ENCODE measurements at places on chromosomes 1 and 21. TPM values are rescaled to one million over a fixed set of nuclear protein-coding genes. Genes with fewer than 3 reads are reported as not detected.

GRCh38 chr1:94679332-94680038, 137.9 kb upstream of the F3 start:
- H3K27ac ChIP-seq, result no peak overlapping the region
- peaks cover under 1% of the 10 kb centered on the region for H3K4me1 ChIP-seq
- peaks cover 2% of the 10 kb centered on the region for H3K36me3 ChIP-seq

GRCh38 chr21:40049031-40049930, 182.0 kb downstream of the PCP4 start:
- H3K4me1 ChIP-seq, result no peaks in the 10 kb centered on the region
- H3K4me3 ChIP-seq, result no peak overlapping the region
- no peaks in the 10 kb centered on the region for H3K36me3 ChIP-seq
- no peaks in the 10 kb centered on the region for H3K27me3 ChIP-seq
- H3K27ac ChIP-seq, result no peak overlapping the region

The CD1E gene
- not detected for total RNA-seq

DNA sequence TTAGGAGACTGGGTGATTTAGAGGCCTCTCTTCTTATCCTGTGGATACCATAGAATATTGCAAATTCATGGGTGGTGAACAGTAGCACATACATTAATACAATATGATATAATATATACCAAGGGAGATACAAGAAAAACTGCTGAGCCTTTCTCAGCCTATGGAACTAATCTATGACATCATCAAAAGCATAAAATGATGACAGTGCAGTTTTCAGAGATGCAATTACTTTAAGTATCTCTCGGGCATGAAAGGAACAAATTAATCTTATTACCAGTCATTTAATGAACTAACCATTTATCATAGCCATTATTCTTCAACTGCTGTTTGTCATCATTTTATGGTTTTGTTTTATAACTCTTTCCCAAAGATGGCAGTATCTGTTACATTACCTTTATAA, 3.5 kb downstream of the CHODL start:
- no peak for DNase-seq
- no peak overlapping the region for H3K4me3 ChIP-seq
- peaks cover 27% of the 10 kb centered on the region for H3K27me3 ChIP-seq
- H3K4me1 ChIP-seq, result peaks cover 5% of the 10 kb centered on the region
- no peak overlapping the region for H3K27ac ChIP-seq
- H3K36me3 ChIP-seq, result no peaks in the 10 kb centered on the region

GRCh38 chr1:101967871-101968270, 28.9 kb downstream of the OLFM3 start:
- H3K27ac ChIP-seq, result no peak overlapping the region
- H3K4me3 ChIP-seq, result no peak overlapping the region
- no peaks in the 10 kb centered on the region for H3K4me1 ChIP-seq
- H3K27me3 ChIP-seq, result no peaks in the 10 kb centered on the region
- DNase-seq, result no peak

DNA sequence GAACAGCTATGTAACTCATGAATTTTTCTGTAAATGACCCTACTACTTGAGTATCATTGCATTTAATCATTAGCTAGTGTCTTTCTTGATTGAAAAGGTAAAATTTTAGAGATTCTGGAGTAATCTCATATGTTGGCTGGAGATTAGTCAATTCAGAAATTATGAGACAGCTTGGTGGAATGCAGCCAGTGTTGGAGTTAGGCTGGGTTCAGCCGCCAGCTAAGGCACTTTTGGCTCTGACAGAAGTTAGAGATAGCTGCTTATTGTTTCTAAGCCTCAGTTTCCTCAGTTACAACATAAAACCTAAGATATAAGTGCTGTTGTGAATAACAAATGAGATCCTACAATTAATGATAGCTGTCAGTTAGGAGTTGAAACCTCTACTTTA, 49.4 kb downstream of the TBCE start:
- H3K36me3 ChIP-seq, result no peaks in the 10 kb centered on the region
- H3K27ac ChIP-seq, result no peak overlapping the region
- no peaks in the 10 kb centered on the region for H3K27me3 ChIP-seq
- H3K4me1 ChIP-seq, result peaks cover 5% of the 10 kb centered on the region
- DNase-seq, result no peak

GRCh38 chr1:18977428-18977827, 21.0 kb upstream of the IFFO2 start:
- no peak for DNase-seq
- peaks cover 5% of the 10 kb centered on the region for H3K36me3 ChIP-seq
- no peak overlapping the region for H3K4me3 ChIP-seq
- H3K27ac ChIP-seq, result no peak overlapping the region
- H3K4me1 ChIP-seq, result peaks cover 4% of the 10 kb centered on the region

DNA sequence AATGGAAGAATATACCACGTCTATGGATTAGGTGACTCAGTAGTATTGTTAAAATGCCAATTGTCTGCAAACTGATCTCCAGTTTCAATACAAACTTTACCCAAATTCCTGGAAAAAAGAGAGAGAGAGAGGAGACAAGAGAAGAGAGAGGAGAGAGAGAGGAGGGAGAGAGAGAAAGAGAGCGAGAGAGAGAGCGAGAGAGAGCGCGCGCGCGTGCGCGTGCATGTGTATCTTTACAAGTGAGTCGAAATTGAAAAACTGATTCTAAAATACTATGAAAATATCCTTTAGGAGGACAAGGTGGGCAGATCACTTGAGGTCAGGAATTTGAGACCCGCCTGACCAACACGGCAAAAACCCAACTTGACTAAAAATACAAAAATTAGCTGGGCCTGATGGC, 65.2 kb downstream of the CDC42BPA start:
- peaks cover 2% of the 10 kb centered on the region for H3K4me1 ChIP-seq
- H3K4me3 ChIP-seq, result no peak overlapping the region
- H3K27ac ChIP-seq, result no peak overlapping the region
- H3K36me3 ChIP-seq, result peaks cover 2% of the 10 kb centered on the region
- peaks cover 27% of the 10 kb centered on the region for H3K27me3 ChIP-seq
- DNase-seq, result no peak

The HCRTR1 gene
- total RNA-seq, result not detected

The RASAL2 gene
- total RNA-seq, result 0.29 TPM

The TRIM33 gene
- 53.9 TPM for total RNA-seq

Data from T-helper 17 cell (primary cell).